SJCRH30 (cell line): ENCODE measurements at places on chromosomes 12 and 14. TPM values are rescaled to one million over a fixed set of nuclear protein-coding genes. Genes with fewer than 3 reads are reported as not detected.

DNA sequence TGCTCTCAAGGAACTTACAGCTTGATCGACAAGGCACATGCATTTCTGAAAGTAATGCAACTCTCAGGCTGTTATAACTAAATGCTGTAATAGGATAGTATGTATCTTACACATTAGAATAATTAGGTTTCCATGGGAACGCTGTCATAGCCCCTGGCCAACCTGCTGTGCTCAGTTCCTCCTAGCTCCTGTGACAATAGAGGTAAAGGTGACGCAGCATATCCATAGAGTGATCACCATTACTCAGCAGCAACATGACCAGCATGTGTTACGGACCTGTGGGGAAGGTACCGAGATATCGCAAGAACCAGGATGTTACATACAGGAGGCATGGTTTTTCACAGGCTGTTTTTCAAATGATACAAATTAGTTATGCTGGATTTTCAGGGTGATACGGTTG, 150.7 kb downstream of the CAND1 start:
- no peaks in the 10 kb centered on the region for H3K36me3 ChIP-seq
- H3K27me3 ChIP-seq: no peaks in the 10 kb centered on the region
- no peak overlapping the region for H3K27ac ChIP-seq
- H3K4me1 ChIP-seq: peaks cover 6% of the 10 kb centered on the region

DNA sequence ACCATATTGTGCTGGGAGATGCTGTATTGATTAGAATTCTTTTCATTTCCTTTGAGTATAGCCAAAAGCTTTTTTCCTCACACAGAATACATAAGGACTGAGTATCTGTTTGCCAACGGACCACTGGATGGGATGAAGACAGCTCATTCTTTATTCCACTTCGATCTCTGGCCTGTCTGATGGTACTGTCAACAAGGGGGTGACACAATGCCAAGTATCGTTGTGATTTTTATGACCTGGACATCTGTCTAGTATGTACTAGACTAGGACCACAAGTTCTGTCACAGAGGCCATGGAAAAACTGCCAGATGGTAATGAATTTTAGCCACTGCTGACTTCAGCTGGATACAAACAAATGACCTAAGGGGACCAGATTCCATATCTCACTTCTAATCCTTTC, 502.7 kb downstream of the SOX5 start:
- no peak for DNase-seq
- no peaks in the 10 kb centered on the region for H3K36me3 ChIP-seq
- no peak overlapping the region for H3K27ac ChIP-seq
- no peaks in the 10 kb centered on the region for H3K4me1 ChIP-seq
- no peak overlapping the region for H3K4me3 ChIP-seq
- H3K27me3 ChIP-seq: no peaks in the 10 kb centered on the region

DNA sequence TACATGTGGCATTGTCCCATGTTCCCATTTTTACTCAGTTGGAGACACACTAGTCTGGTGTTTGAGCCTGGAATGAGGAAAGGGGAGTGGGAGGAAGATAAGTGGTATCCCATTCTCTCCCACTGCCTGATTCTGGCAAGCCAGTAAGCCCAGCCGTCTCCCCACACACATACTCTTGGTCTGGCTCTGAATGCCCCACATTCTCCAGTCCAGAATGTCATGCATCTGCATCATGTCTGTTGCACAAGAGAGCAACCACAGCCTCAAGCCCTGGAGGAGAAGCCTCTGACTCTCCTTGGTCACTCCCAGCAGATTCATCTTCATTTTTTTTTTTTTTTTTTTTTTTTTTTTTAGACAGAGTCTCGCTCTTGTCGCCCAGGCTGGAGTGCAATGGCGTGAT, 48.0 kb downstream of the DRAM1 start:
- H3K36me3 ChIP-seq: no peaks in the 10 kb centered on the region
- no peaks in the 10 kb centered on the region for H3K4me1 ChIP-seq
- H3K27me3 ChIP-seq: no peaks in the 10 kb centered on the region
- H3K4me3 ChIP-seq: no peak overlapping the region
- H3K27ac ChIP-seq: no peak overlapping the region

DNA sequence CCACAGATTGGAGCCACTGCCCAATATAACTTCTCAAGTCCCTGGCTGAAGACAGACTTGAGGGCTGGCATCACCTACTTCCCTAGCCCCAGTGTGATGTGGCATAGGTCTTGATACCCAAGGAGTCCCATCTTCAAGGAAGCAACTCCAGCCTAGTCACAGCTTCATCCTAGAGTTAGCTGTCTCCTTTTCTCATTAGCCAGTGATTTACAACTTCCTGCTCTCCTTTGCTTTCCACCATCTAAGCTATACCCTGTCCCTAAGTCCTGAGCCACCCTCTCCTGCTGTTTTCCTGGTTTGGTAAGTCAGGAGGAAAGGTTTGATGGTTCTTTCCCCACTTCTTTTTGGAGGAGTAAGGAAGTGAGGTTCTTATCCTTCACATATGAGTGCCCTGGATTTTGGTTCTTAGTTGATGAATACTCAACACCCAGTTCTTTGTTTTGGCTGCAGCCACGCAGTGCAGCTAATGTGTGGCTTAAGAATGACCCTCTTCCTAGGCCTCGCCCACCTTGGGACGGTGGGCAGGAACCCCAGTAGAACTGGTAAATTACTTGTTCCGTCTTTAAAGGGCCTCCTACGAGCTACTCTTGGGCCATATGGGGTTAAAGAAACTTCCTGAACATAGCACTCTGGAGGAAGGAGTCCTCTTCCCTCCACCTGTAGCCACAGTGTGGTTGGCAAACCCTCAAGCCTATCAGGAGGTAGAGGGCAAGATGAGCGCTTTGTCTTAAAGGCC, 3.9 kb upstream of the GPX2 start:
- no peak for DNase-seq
- H3K27me3 ChIP-seq: no peaks in the 10 kb centered on the region
- H3K4me3 ChIP-seq: no peak overlapping the region
- peaks cover 2% of the 10 kb centered on the region; the same call in 1 of the 2 replicates for H3K36me3 ChIP-seq
- no peak overlapping the region for H3K27ac ChIP-seq

DNA sequence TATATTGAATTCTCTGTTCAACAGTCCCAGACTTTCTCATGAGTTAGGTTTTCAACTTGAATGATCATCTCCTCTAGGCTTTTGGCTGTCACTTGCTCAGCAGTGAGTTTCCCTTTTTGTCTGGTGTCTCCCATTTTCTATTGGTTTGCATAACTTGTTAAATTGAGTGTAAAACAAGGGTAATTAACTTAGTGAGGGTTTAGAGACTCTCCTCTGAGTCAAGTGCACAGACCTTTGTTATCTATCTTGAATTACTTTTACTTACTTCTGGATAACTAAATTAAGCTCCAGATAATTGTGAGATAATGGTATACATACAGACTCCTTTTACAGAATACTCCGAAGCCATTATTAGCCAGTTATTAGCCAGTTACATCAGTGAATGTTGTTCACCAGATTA, 22.0 kb downstream of the MLXIP start:
- no peak overlapping the region for H3K27ac ChIP-seq
- no peak overlapping the region for H3K4me3 ChIP-seq
- DNase-seq: no peak
- H3K36me3 ChIP-seq: peaks cover 2% of the 10 kb centered on the region; the same call in 1 of the 2 replicates

Gene PMEL
- 1.2 and 1.3 TPM in 2 replicates for total RNA-seq

DNA sequence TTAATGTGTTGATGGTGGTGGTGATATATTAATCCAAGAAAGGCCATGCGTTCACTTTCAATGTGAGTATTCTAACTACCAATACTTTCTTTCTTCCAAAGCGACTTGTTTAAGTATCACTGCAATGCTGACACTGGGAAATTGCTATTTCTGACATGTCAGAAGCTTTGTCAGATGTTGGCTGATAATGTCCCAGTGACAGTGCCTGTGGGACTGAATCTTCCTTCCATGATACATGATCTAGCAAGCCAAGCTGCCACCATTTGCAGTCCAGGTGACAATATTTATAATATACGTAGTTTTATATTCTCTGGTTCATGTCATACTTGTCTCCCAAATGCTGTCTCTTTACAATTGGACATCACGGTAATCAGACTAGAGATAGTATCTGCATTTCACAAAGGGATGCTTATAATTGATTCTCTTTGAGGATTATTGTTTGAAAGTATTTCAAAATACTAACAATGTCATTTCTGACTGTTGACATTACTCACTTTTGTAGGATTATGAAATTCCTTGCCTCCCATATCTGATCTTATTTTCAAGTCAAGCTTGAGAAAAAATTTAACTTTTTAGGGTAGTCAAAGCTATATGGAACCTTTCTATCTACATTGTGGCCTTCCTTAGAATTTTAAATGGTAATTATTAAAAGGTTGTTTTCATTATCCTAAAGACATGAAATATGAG, 57.3 kb downstream of the KNTC1 start:
- peaks cover 84% of the 10 kb centered on the region for H3K36me3 ChIP-seq
- DNase-seq: no peak
- 0 out of 2 replicates have a peak, but pooled peaks cover 5% of the 10 kb centered on the region for H3K4me1 ChIP-seq
- no peak overlapping the region for H3K4me3 ChIP-seq
- H3K27ac ChIP-seq: no peak overlapping the region

Gene MYF6
- not detected in 2 replicates for total RNA-seq
